ENCODE measurements at places on chromosomes 2 and 18. TPM values are rescaled to one million over a fixed set of nuclear protein-coding genes. Genes with fewer than 3 reads are reported as not detected.

DNA sequence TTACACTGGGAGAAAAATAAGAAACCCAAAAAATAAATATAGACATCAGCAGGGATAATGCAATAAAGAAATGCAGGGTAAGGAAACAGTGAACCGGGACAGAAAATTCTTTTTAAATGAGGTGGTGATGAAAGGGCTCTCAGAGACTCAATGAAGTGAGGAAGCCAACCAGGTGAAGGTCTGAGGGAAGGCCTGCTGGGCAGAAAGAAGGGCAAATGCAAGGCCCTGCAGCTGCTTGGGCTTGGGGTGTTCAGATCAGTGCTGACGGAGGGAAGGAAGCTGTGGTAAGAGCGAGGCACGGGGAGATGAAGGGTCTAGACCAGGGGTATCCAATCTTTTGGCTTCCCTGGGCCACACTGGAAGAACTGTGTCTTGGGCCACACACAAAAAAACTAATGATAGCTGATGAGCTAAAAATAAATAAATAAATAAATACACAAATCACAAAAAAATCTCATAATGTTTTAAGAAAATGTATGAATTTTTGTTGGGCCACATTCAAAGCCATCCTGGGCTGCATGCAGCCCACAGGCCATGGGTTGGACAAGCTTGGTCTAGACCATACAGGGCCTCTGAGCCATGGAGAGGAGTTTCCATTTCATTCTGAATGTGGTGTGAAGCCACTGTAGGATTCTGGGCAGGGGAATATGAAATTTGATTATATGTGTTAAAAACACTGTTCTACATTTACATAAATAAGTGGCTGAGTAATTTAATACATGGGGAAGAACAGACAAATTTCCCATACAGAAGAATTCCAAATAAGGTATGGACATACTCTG, 96.3 kb upstream of the DNMT3A start:
- no peak for DNase-seq

RAB12 gene
- 49.5 TPM for total RNA-seq

GRCh38 chr18:24846138-24846537, 385.7 kb downstream of the HRH4 start:
- no peak for DNase-seq

GTF2A1L gene
- total RNA-seq = not detected

DNA sequence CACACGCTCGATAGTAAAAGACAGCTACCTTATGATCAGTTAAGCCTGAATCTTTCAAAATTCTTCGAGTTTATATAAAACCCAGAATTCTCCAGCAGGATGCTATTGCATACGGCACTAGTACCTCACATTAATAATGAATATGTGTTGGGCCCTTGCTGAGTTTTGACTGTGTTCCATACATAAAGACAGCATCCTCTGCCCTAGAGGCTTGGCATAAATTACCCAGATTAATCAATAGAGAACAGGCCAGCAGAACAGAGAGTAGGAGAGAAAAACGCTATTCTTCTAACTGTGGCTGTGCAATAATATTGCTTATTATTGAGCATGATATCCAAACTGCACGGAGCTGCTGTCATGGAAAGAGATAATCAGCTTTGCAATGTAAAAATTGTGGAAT, 194.3 kb downstream of the SOX11 start:
- DNase-seq = no peak

DNA sequence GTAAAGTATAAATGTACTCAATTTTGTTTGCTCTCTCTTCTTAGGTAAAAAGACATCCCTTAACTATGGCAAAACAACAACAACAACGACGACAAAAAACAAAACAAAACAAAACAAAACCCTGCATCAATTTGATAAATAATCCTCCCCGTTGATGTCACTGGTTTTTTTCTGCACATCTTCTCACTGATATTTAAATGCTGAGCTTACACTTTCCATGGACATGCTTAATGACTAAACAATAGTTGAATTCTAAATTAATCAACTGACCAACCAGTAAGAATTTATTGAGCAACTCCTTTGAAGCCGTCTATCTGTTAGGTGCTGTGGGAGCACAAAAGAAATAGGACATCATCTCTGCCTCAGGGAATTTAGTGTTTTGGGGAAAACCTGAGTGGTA, 20.2 kb upstream of the POLE4 start:
- no peak for DNase-seq

AQP12B gene
- not detected for total RNA-seq

AQP4 gene
- 1.3 TPM for total RNA-seq

Measured in Calu3 (cell line).